ENCODE measurements at places on chromosomes 11 and 22. TPM values are rescaled to one million over a fixed set of nuclear protein-coding genes. Genes with fewer than 3 reads are reported as not detected.

The TSGA10IP gene
- not detected for total RNA-seq

The ARHGEF17 gene
- 14.0 TPM for total RNA-seq

The NCF4 gene
- not detected for total RNA-seq

The DEUP1 gene
- total RNA-seq: not detected

The SMTNL1 gene
- total RNA-seq: not detected

The RASD2 gene
- 1.1 TPM for total RNA-seq

The C11orf97 gene
- total RNA-seq: not detected

The BCO2 gene
- total RNA-seq: 1.9 TPM

The GAL gene
- 11.6 TPM for total RNA-seq

The OR52N4 gene
- total RNA-seq: not detected
